ENCODE measurements at places on chromosomes 16 and 17.
A peak's percentile ranks its signal among the peaks of the same experiment; 100 is the strongest.

DNA sequence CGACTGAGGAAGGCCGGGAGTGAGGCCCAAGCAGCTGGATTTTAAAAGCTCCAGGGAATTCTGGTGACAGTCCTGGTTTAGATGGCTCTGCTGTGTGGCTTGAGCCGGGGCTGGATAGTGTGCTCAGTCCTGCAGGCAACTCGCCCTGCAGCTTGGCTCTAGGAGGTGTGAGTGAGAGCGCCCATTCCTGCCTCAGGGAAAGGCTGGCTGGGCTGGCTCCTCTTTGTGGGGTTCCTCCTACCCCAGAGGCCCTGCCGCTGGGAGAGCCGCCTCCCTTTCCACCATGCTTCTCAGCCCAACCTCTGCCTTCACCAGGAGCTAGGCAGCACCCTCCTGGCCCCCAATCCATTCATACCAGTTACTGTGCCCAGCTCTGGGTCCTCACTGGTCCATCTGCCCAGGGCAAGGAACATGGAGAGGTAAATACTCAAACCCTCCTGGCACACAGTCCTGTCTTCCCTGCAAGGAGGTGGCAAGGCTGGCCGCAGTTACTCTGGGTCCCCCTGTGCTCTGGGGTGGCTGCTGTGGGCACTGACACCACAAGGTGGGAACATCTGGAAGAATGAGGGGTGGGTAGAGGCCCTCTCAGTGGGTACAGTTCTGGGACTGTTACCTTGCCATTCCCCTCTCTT is 47.1 kb downstream of the VAC14 start:
- DNase-seq = no peak

GRCh38 chr17:2084036-2084765 is 29.3 kb downstream of the HIC1 start:
- DNase-seq = peak; percentile 74

DNA sequence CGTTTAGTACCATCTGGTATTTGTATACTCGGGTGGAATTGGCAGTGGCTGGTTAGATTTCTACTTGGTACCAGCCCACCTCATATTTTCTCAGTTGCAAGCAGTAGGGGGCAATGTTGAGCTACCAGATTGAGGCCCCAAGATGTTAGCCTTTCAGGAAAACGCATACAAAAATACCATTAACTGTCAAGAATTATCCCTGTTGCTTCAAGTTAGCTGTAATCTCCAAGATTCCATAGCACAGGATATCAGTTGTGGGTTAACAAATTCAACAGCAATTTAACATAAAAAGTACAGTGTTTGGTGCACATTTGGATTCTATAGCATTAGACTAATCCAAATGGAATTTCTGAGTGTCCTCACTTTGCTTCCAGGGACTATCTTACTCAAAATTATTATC is 188.2 kb downstream of the FTO start:
- DNase-seq = peak; percentile 70

DNA sequence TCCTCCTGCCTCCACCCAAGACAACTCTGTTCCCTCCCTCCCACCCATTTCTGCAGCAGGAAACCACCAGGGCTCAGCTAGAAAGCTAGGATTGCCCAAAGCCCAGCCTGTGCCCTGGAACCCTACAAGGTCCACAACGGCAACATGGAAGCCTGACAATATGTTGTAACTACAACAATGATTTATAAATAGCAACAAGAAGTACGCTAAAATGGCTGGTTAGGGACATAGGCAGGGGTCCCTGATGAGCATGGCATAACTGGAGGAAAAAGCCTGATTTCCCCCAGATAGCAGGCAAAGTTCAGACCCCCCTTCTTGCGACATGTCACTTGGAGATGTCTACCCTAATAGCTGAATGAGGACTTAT is 6.6 kb downstream of the ST3GAL2 start:
- DNase-seq = no peak

- no peak for DNase-seq
These were observed 44.4 kb downstream of the ACTG1 start for GRCh38 chr17:81468111-81468769.

DNA sequence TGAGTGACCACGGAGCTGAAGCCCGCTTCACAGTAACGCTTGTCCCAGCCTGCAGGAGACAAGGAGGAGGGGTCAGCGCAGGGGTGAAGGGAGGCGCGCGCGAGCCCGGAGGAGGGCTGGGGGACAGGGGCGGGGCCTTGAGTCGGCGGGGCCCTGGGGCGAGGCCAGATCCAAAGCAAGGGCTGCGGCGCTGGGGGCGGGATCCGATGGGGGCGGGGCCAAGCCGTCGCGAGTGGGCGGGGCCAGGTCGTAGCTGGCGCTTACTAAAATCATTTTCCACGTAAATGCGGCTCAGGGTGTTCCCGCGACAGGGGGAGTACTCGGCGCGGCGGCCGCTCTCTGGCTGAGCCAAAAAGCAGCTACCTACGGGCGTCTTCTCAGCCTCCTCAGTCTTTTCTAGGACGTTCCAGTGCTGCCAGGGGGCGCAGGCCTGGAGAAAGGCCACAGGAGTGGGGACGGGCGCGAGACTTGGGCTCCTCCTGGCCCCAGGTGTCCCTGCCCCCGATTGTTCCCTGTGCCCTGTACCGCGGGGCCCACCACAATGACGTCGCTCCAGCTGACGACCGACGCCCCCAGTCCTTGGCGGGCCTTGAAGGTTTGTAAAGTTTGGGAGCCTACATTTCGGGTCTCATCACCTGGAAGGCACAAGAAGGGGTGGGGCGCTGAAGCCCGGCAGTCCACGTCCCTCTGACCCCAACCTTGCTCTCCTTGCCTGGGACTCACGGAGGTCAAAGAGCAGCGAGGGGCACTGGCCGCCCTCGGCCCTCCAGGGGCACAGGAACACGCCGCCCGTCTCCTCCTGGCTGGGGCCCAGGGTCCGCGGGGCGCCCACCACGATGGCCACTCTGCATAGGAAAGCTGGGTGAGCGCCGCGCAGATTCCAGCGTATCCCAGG is 3.9 kb downstream of the ITGA2B start:
- peak; percentile 55 for DNase-seq

DNA sequence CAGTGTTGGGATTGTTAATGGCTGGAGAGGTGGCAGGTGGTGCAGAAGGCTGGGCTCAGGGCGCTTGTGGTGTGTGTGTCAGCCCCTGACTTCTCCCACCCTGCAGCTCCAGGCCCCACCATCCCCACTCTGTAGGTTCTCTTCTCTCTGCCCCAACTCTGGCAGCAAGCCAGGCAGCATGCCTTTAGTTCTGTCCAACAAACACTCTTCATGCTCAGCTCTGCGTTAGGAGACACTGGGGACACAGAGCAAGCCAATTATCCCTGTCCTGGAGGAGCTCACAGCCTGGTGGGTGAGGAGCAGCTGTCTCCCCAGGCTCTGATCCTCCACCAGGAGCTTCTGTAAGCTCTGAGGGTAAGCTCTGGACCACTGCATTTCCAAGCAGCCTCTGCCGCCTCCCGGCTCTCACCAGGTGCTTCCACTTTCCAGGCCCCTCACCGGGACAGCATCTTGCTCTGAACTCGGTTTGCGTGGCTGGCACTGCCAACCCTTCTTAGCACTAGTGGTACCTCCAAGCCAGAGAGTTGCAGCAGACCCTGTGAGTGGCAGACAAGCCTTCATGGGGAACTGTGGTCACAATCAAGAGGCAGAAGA is 34.3 kb upstream of the WSCD1 start:
- no peak for DNase-seq

GRCh38 chr17:69760562-69760961 is 314.5 kb upstream of the KCNJ16 start:
- peak; percentile 39 for DNase-seq

DNA sequence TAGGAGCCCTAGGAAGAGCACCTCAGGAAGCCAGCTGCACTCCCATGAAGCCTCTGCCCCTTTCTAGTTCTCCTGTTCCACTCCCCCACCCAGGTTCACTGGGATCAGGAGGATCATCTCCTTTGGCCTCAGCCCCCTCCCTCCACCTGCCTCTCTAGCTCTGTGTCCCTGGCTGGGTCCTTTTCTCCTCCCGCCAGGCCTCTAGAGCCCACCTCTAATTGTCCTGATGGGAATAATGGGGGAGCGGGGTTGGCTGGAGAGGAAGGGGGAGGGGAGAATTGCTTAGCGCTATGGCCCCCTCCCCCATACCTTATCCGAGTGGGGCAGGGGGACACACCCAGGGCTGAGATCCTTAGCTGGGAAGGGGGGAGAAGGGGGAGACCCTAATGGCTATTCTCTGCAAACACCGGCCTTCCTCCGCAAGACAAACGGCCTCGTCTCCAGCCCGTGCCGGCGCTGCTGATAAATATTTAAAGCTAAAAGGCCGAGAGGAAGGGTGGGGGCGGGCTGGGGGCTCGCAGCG is 997 bp downstream of the HOXB7 start:
- DNase-seq = no peak

DNA sequence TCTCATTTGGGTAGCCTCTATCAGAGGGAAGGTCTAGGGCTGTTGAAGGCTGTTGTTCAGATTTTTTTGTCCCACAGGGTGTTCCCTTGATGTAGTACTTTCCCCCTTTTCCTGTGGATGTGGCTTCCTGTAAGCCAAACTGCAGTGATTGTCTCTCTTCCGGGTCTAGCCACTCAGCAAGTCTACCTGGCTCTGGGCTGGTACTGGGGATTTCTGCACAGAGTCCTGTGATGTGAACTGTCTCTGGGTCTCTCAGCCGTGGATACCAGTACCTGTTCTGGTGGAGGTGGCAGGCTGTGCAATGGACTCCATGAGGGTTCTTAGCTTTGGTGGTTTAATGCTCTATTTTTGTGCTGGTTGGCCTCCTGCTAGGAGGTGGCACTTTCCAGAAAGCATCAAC is 23.3 kb upstream of the CCR7 start:
- no peak for DNase-seq

GRCh38 chr17:43722870-43723665 is 35.5 kb downstream of the SOST start:
- DNase-seq = no peak

DNA sequence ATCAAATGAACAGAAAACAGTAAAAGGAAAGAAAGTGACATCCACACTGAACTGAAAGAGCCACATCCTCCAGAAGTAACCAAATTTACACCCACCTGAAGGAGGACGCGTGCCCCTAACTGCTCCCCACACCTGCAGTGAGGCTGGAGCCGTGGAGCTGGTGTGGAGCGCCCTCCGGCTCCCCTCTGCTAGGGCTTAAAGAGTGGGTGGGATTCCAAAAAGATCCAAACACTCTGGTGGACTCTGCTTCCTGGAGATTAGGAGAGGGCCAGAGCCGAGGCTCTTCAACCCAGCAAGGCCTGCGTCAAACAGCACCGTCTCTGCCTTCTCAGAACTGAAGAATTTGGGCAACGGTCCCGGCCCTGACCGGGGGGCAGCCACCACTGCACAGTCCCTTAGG is 15.2 kb downstream of the CCDC40 start:
- DNase-seq = no peak

GRCh38 chr16:68659412-68660358 is 14.6 kb downstream of the CDH3 start:
- DNase-seq = no peak

DNA sequence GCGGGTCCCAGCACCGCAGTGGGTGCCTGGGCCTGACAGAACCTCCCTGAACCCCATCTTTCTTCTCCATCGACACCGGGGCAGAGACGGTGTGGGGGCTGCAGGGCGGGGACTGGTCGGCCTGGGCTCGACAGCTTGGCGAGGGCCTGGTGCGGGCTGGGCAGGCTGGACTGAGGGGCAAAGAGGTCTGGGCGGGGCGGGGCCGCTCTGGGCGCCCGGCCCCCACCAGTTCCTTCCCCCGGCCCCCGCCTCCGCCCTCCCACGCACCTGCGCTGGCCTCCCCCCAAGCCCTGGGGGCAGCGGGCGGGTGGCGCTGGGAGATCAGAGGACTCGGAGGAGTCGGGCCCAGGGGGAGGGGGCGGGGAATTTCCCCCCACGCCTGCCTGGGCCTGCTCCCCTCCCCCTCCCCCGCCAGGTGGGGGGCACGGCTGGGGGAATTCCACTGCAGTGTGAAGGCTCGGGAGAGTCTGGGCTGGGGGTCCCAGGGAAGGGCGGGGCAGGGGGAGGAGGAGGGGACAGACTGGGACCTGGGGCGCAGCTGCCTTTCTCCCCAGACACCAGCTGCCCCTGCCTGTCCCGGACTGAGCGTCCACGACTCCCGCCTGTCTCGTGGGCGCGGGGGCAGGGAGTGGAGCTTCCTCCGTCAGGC is 877 bp upstream of the KREMEN2 start:
- DNase-seq = no peak

DNA sequence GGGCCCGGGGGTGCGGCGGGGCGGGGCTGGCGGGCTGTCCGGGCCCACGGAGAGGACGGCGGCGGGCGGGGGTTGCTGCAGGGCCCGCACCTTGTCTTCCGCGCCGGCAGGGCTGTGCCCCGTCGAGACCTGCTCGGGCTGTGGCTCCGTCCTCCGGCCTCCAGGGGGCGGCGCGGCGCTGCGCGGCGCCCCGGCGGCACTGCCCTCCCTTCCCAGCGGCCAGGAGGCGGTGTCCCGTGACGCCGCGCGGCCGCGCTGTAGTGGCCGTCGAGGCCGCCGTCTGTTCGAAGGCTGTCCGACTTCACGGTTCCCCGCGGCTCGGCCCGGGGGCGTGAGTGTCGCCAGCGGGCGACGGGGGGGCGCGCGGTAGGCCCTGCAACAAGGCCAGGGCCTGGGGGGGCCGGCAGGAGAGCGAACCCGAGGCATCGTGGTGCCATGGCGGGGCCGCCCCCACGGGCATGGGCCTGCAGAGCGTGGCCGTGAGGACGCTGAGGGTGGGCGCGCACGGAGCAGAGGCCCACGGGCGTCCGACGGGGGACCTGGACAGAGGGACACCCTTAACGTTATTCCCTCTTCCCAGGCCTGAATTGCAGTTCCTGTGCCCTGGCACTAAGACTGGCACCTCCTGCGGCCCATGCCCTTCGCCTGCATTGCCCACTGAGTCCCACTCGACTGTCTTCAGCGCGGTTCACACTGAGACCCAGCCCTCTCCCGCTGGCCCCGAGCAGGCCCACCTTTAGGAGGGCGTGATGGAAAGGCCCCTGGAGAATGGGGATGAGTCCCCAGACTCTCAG is at the start of gene PLEKHG4:
PLEKHG4 (plus strand) TSS at position 237 of the 794 bp plus-strand sequence; CDS start at position 750, 513 bp downstream.
- DNase-seq = peak; percentile 62

DNA sequence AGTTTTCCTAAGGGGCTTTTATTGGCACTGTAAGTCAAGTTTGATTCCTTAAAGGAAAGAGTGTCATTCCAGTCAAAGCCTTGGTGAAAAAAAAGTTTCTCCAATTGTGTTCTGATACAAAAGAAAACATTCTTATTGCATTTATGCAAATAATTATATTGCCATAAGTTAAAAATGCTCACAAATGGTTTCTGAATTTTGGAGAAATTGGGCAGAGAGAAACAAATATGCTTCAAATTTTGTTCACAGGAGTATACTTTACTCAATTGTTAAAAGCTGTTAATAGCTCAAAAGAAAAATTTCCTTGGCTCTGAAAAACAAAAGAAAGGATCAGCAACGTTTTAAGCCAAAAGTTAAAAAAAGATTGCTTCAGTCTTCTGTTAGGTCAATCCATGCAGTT is 60.2 kb downstream of the PIGL start:
- DNase-seq = no peak

- DNase-seq = no peak
These were observed 13.3 kb upstream of the GJD3 start for GRCh38 chr17:40377832-40378231.

GRCh38 chr17:60107526-60108257 is 29.0 kb upstream of the HEATR6 start:
- peak; percentile 22 for DNase-seq

DNA sequence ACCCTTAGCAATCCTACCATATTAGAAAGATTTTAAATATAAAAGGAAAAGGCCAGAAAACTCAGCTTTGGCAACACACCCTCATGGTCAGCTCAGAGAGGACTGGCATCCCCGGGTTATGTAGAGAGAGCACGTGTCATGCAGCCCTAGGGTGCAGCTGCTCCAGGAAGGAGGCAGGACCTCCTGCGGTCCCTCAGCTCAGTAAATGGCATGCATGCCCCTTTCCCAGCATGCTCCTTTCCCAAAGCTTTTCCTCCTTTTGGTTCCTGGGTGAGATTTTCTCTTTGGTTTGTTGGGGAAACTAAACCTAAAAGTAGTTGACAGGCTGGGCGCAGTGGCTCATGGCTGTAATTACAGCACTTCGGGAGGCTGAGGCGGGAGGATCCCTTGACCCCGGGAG is 3.9 kb downstream of the GAN start:
- DNase-seq = no peak
